ENCODE measurements at places on chromosomes 12 and 14. TPM values are rescaled to one million over a fixed set of nuclear protein-coding genes. Genes with fewer than 3 reads are reported as not detected.

IL22 gene
- not detected for total RNA-seq

DNA sequence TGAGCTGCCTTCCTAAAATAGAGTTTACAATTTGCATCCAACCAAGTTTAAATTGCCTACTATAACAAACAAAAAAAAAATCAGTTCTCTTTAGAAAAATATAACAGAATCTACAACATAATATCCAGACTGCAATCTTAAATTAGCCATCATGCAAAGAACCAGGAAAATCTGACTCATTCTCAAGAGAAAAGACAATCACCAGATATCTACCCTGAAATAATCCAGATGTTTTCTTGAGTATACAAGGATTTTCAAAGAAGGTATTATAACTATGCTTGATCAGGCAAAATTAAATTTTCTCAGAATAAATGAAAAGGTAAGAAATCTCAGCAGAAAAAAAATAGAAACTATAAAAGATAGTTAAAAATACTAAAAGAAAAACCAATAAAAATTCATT lies 115.6 kb downstream of the CCER1 start:
- DNase-seq: peak; percentile 84

TBX5 gene
- not detected for total RNA-seq

PROX2 gene
- total RNA-seq: not detected

- no peak for DNase-seq
Observed at GRCh38 chr14:29037411-29037810, 270.8 kb downstream of the FOXG1 start.

- no peak for DNase-seq
Observed at GRCh38 chr14:57831981-57832380, 33.9 kb downstream of the SLC35F4 start.

GRCh38 chr12:116515684-116516083 lies 43.5 kb upstream of the MAP1LC3B2 start:
- DNase-seq: no peak

DNA sequence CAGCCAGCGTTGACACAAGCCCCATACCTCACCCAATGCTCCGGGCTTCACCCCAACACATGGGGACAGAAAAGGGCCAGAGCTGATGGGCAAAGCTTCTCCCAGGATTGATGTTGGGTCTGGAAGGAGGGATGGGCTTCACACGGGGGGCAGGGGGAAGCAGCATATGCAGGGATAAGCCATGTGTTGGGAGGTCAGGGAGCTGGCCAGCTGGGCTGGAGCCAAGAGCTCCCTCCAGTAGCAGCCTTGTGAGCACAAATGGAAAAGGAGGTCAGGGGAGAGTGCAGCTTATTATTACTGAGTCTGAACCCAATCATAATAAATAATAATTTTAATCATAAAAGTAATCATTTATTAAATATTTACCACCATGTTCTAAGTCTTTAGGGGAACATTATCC lies 9.3 kb downstream of the PLEKHD1 start:
- no peak for DNase-seq

TAS2R42 gene
- total RNA-seq: not detected

DNA sequence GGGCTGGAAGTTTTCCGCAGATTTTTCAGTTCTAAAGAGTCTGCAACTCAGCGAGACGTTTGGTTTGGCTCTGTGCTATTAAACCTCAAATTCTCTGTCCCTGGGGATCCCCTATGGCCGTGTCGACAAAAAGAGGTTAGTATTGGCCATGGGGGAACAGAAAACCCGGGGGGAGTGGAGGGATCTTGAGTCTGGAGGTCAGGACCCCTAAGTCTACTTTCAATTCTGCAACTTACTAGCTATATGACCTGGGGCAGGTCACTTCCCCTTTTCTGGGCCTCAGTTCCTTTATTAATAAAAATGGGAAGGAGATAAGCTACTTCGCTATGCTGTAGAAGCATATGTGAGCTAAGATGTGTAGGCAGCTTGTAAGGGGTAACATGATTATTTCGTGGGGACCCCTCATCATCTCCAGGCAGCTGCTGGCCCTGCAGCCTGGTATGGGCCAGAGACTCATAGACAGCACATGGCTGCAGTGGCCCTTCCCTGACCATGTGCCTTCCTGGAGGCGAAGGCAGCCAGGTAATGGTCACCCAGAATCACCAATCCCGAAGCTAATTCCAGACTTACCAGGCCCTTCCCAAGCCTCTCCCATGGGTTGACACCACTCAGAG lies 8.6 kb downstream of the ASB2 start:
- no peak for DNase-seq

SMCO2 gene
- total RNA-seq: not detected

DNA sequence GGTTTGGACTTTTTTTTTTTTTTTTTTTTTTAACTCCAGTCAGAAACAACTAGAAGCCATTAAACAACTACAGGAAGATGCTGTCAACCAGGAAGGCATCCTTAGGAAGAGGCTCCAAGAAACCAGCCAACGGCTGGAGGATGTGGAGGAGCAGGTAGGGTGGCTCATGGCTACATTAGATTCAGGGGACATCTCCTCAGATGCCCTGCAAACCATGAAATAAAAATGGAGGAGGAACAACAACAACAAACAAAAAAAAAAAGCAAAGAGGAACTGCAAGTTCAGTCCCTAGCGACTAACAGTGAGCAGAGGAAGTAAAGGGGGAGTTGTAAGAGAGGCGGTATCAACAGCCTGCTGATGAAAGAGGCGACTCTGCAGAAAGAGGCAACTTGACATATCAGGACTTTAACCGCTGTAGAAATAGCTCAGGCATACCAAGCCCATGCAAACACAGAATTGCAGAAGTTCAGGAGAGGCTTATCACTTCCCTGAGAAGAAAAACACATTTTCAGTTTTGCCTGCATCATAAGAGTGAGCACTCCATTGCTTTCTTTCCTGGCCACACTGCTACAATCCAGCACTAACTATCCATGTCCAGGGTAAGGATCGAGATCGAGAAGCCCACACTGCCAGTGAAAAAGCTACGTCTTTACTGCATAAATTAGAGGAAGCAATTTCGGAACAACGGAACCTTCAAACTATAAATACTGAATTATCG lies 103.5 kb upstream of the BCAT1 start:
- peak; percentile 31 for DNase-seq

- no peak for DNase-seq
Observed at GRCh38 chr12:69105101-69105962, 134.0 kb upstream of the CPSF6 start.

LUM gene
- total RNA-seq: 582 TPM

LRRK2 gene
- 22.1 TPM for total RNA-seq

DNA sequence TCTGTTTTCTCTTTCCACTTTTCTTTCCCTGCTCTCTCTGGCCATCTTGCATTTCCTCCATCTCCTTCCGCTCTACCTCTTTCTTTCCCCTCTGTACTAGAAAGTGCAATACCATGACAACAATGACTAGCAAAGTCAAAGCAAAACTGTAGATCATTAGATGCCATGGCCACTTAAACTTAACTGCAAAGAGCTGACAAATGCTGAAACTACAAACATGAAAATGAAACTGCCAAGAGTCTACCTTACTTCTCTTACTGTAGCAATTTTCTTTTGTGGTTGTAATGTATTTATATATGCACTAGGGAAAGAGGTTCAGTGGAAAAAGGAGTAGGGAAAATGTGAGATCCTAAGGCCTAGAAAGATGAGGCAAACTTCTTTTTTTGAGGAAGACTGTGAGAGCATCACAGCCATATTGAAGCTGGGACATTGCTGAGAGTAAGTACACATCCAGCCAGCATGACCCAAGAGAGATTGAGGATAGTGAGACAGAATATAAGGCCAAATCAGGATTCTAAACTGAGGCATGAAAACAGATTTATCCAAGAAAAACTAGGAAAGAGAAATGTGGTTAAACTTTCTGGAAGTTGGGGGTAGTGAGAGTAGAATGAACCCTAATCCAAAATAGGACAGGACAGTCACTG lies 276.6 kb upstream of the NAV3 start:
- no peak for DNase-seq

DNA sequence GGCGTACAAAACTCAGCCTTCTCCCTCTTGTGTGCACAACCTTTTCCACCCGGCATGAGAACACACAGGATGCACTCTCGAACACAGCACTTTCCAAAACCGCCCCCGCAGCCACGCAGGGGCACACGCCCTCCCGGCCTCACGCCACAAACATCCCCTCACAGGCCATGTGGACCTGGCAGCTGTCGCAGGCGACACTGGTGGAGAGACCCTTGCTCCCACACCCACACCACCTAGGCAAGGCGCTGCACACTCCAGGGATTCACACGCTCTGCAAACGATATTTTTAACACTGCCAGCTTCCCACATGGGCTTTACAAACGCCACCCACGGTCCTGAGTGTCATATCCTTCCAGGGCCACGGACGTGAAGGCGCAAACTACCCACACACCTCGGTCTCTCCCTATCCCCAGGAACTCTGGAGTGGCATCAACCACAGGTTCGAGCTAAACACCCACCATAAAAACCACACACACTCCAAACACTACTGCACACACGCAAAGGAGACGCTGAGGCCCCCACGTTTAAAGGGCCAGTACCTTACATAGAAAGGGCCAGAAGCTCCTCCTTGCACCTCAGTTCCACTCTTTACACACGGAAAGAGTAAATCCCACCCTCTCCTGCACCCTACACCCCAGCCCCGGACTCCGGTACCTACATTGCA lies 12.4 kb upstream of the ITGB7 start:
- peak; percentile 63 for DNase-seq

C12orf56 gene
- total RNA-seq: not detected

GRCh38 chr12:110458756-110459155 lies 8.6 kb upstream of the ARPC3 start:
- DNase-seq: no peak

DNA sequence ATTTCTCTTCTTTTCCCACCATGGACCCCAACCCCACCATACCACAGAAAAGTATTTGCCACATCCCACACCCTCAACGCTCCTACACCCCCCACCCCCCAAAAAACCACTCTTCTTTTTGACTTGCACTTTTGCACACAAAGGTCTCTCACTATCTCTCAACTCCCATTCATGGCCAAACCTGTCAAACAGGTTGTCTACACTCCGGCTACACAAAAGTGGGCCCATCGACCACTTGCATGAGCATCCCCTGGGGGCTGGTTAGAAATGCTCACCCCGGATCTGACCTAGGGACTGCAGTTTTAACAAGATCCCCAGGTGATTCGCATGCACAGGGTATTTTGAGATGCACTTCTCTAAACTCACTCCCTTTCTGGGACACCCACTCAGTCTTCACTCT lies 248.2 kb downstream of the DPF3 start:
- DNase-seq: no peak

DNA sequence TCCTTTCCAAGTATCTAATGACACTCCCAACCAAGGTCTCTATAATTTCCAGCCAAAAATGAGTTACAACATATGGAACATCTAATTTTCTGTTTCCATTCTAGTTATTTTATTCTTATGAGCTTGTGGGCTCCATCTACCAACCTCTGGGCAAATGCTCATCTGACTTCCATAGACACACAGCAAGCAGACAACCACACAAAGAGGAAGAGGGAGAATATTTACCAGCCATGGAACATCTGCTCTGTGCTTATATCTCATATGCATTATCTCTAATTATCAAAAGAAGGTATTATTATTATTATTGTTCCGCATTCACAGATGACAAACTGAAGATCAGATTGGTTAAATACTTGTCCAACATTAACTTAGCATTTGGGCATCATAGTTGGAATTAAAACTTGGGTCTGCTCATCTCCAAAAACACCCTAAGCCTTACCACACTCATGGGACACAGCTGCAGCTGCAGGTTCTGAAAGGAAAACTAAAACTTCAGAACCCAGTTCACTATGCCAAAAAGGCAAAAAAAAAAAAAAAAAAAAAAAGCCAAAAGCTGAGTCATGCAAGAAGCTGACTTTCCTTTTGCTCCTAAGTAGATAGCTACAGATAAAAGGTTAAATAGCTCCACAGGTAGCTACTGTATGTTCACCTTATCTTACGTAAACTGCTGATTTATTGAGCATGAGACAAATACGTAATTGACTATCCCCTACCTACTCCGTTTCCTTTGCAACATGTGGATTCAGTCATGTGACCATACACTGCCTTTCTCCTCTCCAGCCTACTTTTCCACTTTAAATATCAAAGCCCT lies 23.6 kb upstream of the TCL1B start:
- DNase-seq: peak; percentile 18

GRCh38 chr12:112331886-112332285 lies 50.3 kb downstream of the HECTD4 start:
- no peak for DNase-seq

GRCh38 chr12:15547691-15548090 lies 225.4 kb downstream of the PTPRO start:
- DNase-seq: no peak
